Skin of body (tissue), 3 donors: ENCODE measurements at places on chromosomes 2 and 18. TPM values are rescaled to one million over a fixed set of nuclear protein-coding genes. Genes with fewer than 3 reads are reported as not detected.

PLA2R1 gene
- 11.3 TPM for total RNA-seq

GAD1 gene
- 3.2 TPM for total RNA-seq

CDK5R2 gene
- not detected for total RNA-seq

FN1 gene
- 394 TPM for total RNA-seq

CCDC178 gene
- total RNA-seq, result 0.99 TPM

GNLY gene
- total RNA-seq, result not detected

DNA sequence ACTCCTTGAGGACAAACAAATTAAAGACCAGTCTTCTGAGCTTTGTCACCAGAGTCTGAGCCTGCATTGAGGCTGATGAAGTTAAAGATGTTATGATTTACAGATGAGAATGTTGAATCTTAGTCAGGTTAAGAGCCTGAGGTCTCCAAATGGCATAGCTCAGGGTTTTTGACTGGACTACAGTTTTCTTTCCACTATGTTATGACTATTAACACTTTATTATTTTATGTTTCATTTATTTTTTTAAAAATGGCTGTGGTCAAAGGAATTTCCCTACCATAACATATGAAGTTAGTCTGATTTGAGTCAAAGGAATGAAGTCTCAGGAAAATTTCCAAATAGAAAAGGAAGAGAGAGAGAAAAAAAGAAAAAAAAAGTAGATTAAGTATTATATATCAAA, 39.7 kb upstream of the CWC22 start:
- DNase-seq, result no peak

DNA sequence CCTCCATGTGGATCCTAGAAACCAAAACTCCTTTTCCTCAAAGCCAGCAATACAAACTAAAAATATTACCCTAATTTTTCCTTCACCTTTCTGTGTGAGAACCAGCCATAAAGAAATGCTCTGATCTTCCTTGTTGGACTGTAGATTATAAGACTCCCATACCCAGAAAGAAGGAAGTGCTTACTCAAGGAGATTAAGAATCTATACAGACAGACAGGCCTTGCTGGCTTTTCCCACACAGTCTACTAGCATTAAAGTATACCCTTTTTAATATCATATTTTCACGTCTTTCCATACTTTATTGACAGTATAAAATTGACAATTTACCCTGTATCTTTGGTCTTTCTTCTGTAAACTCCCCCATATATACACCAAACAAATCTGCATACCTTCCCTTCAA, 139.0 kb downstream of the GULP1 start:
- DNase-seq, result no peak

- no peak for DNase-seq
Measured at GRCh38 chr2:140091926-140092325, 1311.7 kb upstream of the NXPH2 start.

DNA sequence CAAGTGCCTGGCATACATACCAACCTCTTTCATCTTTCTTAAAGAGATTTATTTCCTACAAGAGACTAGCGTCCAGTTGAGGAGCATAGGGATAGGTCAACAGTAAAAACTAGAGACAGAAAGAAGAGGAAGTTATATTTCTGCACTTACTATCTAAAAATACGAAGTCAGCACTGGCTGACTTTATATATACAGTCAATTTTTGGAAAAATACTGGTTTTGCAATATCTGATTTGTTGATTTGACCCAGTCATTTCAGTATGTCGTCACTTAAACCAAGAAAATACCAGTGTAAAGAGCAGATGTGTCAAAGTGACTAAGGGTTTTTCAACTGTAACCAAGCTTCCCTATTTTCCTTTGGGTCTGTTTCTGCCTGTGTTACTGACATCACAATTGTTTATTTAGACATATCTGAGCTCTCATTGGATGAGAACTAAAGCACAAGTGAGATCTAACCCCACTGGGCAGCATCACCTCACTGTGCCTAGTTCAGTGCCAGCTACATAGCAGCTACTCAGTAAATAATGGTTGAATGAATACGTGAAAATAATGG, 23.0 kb downstream of the CYTIP start:
- no peak for DNase-seq

GRCh38 chr2:232478571-232479340, 8.9 kb downstream of the ECEL1 start:
- no peak for DNase-seq
